ENCODE measurements at places on chromosomes 11 and 22. TPM values are rescaled to one million over a fixed set of nuclear protein-coding genes. Genes with fewer than 3 reads are reported as not detected.

Gene CCDC116
- total RNA-seq: 0.30 TPM

Gene VPREB1
- total RNA-seq: not detected

Gene MFRP
- not detected for total RNA-seq

Gene UBQLN3
- 0.50 TPM for total RNA-seq

DNA sequence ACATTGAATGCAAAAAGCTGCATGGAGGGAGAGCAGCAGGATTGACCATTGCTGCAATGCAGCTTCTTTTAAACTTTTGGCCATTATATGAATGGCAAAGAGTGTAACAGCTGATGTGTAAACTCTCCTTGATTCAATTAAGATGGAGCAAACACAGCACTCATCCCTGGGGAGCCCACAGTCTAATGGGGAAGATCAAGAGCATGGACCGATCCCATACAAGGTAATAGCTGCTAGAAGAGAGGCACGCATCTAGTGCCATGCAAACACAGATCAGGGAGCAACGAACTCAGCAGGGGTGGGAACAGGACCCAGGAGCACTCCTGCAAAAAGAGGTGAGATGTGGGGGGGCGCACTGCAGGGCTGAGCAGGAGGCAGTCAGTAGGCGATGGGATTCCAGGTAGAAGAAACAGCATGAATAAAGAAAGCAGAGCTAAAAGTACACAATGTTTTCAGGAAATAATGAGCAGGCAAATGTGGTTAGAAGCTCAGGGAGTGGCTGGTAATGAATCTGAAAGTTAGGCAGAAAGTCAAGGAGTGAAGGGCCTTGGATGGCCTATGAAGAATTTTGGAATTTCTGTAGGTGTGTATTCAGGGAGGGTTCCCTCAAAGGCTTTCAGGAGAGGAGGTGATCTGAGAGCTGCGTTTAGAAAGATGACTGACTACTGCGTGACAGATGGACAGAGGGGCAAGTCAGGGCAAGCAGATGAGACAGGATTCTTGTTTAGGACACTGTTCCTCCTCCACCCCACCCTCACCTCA, 17.2 kb upstream of the BMAL1 start:
- no peak for DNase-seq

- no peak for DNase-seq
These were observed 88.2 kb upstream of the BLID start for GRCh38 chr11:122204206-122204605.

DNA sequence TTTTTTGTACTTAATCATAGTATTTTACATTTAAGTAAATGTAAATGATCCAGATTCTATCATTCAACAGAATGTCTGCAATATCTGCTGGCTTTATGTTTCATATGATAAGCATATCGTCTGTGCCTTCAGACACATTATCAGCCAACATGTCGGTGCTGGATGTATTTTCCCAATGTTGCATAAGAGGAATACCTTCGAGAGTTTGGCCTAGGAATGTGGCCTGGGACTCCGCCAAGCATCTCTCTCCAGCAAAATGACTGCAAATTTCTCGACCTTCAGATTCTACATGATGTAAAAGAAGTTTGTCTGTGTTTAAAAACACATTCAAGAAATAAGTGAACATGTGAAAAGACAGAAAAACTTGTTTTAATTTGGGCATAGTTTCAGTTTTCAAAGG, 6.9 kb downstream of the BDNF start:
- DNase-seq: no peak

DNA sequence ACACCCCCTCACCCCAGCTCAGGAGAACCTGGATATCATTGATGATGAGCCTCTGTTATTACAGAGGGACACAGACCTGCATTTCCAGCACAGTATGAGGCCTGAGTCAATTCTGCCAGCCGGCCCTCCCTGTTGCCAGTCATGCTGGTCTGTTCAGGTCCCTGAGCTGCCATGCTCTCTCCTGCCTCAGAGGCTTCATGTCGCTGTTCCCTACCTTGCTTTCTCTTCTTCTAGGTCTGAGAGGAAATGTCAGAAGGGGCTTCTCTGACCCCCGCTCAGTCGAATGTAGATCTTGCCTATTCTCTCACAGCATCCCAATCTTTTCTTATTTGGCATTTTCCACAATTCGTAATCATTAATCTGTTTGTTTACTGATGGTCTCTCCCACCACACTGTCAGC, 21.8 kb upstream of the ABCC8 start:
- DNase-seq: no peak

GRCh38 chr11:1839924-1840779, 1.4 kb downstream of the TNNI2 start:
- no peak for DNase-seq

- DNase-seq: peak; percentile 75
These were observed 28.5 kb downstream of the MAFF start for GRCh38 chr22:38230108-38230825.

DNA sequence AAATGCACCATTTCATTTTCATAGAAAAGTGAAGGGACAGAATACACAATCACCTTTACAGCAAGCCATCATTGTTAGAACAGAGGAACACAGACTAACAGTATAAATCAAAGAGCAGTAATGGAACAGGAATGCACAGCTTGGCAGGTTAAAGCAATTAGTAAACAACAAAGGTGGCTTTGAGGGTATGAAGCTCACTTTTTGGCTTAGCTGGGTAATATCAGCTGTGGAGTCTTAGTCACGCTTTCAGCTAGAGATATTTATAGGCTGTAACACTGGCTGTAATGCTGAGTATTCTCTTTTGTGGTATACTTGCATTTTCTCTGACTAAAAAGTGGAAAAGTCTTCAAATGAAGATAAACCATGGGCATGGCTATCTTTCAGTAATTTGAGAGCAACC, 1780.5 kb downstream of the LRRC4C start:
- no peak for DNase-seq

All from hepatocyte (in vitro differentiated cells).